ENCODE measurements at places on chromosomes 2 and 18.

DNA sequence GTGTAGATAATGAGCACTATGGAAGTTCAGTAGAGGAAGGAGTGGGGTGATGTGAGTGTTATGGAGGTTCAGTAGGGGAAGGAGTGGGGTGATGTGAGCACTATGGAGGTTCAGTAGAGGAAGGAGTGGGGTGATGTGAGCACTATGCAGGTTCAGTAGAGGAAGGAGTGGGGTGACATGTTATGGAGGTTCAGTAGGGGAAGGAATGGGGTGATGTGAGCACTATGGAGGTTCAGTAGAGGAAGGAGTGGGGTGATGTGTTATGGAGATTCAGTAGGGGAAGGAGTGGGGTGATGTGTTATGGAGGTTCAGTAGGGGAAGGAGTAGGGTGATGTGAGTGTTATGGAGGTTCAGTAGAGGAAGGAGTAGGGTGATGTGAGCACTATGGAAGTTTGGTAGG, 116.3 kb upstream of the SMAD7 start:
- DNase-seq, result no peak

GRCh38 chr2:162196638-162197037, 44.6 kb upstream of the GCG start:
- no peak for DNase-seq

DNA sequence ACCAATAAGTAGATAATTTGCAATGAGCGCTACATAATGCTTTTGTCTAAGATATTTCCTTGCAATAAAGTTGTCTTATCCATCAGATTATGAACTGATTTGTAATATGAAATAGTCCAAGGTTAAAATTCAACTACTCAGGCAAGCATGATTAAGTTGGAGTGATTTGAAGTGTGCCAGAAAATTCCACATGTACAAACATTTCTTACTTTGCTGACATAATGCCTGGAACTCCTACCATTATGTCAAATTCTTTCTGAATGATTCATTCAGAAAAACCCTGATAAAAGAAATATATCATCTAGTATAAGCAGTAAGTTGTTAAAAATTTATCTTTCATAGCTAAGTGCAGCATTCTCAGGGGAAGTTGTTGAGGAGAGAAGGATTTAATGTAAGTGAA, 87.3 kb downstream of the CBLN2 start:
- no peak for DNase-seq

GRCh38 chr2:990970-991369, 40.3 kb downstream of the SNTG2 start:
- DNase-seq, result no peak

- no peak for DNase-seq
Measured at GRCh38 chr2:235678712-235679111, 184.9 kb downstream of the AGAP1 start.

DNA sequence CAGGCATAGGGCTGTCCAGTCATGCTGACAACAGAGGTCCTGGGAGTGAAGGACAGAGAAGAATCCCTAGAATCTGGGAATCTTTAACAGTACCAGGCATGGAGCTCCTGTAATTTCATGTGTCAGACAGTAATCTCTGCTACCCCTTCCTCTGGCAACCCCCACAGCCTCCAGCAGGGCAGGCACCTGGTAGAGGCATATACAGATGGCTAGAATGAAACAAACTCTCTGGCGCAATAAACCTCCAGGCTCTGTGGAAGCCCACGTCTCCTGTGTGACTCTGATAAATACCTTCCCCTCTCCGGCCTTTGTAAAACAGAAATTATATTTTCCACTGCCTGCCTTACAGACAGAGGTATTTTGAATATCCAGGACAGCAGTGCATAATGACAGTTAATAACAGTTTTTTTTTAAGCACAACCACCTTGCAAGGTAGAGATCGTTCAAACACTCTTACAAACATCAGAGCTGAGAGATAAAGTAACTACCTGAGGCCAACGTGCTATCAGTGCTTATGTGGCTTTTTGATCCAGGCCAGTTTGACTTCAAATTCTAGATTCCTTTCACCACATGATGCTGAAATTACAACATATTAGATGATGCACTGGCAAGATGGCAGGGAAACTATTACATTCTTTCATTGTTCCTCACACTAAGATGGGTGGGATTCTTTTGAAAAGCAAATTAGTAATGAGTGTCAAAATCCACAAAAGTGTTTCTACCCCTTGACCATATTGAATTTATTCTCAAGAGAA, 47.7 kb upstream of the TMEM247 start:
- no peak for DNase-seq

GRCh38 chr2:138779781-138780445, at the start of gene NXPH2:
Gene NXPH2 (minus strand): TSS chr2:138780390. CDS start chr2:138780241, 149 bp downstream.
- DNase-seq, result no peak

DNA sequence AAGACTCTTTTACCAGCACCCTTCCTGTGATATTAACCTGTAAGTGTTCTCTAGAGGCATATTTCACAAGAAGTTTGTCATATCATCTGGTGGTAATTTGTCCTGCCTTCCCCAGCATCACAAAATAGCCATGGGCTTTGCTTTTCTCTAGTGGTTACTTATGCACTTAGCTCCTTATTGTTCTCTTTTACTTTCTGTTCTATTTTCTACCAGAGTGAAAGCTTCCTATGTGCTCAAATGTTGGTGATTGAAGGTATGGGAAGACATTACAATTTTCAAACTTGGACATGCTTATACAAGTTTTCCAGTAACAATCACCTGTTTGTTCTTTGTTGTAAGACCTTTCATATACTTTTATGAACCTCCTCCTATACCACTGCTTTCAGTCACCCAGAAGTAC, 87.0 kb upstream of the KCNH7 start:
- no peak for DNase-seq

- no peak for DNase-seq
Measured at GRCh38 chr2:127226520-127227263, 6.6 kb upstream of the CYP27C1 start.

- DNase-seq, result peak; percentile 82
Measured at GRCh38 chr2:160666154-160667060, 172.8 kb upstream of the RBMS1 start.

DNA sequence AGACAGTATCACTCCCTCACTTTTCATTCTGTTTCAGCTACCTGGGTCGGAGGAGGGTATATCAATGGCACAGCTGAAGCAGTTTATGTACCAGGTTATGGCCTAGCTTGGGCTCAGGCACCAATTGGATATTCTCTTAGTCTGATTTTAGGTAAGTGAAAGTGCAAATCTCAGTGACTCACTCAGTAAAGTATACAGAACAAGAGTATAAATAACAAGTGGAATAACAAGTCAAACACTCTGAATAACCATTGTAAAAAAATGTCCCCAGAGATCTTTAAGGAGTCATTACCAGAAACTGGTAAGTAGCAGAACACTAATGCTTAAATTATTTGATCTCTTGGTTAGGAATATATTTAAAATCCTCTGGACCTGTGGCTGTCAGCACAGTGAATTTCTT, 5.7 kb downstream of the SLC5A7 start:
- DNase-seq, result no peak

DNA sequence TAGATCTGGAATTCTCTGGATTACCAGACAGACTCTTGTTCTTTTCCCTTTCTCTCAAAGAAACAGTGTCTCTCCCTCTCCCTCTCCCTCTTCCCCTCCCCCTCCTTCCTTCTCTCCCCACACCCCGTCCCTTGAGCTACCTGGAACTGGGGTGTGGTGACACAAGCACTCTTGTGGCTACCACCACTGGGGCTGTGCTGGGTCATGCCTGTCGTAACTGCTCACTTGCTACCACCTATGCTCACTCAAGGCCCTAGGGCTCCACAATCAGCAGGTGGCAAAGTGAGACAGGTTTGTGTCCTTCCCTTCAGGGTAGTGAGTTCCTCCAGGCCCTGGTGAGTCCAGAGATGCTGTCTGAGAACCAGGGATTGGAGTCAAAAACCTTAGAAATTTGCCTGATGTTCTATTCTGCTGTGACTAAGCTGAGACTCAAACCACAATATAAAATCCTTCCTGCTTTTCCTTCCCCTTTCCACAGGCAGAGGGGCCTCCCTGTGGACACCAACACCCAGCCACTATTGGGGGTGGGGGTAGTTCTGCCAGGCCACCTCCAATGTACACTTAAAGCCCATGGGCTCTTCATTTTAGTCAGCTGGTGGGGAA, 70.8 kb downstream of the OXER1 start:
- no peak for DNase-seq

GRCh38 chr2:1594123-1594372, 150.3 kb downstream of the PXDN start:
- no peak for DNase-seq

- DNase-seq, result no peak
Measured at GRCh38 chr2:148914463-148914862, 39.4 kb downstream of the KIF5C start.

DNA sequence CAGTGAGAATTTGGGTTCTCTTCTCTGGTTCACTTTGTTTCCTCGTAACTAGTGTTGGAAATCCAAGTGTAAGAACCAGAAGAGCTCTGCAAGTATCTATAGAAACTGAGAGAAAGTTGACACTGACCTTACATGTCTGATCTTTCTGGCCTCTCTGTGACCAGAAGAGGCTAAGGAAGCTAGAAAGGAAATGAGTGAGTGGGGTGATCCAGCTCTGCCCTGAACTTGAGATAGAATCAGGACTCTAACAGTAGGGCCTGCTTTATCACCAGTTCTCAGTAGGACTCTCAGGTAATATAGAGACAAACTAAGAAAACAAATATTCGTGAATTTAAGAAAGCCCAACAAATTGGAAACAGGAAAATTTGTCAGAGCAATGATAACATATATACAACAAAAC, 441.2 kb upstream of the ZNF804A start:
- DNase-seq, result no peak

DNA sequence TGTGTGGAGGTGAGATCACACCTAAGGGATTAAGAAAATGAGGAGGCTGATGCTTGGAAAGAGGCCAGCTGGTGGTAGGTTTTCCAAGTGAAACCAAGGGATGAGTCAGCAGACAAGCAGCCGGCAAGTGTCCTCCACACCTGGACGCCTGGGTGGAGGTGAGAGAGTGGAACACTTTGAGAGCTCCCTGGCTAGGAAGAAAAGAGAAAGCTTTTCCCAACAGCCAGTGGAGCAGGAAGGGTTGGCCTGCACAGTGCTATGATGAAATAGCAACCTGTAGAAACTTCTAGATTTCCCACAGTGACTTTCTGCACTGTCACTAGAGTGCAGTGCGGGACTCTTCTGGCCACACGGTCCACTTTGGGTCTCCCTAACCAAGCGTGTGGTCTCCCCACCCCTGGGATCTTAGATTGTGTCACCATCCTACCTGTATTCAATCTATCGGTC, 19.6 kb upstream of the IL37 start:
- no peak for DNase-seq

DNA sequence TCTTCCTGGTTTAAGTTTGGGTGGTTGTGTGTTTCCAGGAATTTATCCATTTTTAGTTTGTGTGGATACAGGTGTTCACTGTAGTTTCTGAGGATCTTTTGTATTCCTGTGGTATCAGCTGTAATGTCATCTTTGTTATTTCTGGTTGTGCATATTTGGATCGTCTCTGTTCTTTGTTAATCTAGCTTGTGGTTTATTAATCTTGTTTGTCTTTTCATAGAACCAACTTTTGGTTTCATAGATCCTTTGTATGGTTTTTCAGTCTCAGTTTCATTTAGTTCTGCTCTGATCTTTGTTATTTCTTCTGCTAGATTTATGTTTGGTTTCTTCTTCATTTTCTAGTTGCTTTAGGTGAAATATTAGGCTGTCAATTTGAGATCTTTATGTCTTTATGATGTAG, 202.4 kb upstream of the ZSWIM2 start:
- no peak for DNase-seq

DNA sequence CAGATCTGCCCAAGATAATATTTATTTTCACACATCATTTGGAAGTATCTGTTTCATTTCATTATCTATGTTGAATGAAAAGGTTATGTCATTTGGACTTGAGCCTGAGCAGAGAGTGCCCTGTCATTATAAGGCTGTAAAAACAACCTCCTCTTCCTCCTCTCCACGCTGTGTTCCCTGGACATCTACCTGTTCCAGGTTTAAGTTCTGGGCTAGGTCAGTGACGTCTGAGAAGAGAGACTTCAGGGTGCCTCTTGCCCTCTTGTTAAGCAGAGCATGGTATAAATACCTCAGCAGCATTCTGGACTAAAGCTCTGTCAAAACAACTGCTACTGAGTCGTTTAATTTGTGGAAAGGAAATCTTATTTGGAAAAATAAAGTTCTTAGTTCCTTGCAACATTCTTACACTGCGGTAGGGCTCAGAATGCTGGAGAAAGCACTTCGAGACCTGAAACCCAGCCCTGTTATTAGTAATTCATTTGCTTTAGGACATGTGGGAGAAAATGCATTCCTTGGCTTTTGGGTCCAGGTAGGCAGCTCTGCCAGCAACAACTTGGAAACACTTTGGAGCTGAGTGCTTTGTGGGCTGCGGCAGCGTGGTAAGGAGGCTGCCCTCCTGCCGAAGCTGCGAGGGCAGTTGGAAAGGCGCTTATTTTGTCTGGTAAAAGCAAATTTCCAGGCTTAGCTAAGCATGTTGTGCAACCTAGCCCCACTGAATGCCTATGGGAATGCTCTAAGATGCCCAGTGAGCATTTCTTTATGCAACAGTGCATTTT, 91.8 kb upstream of the NEDD4L start:
- DNase-seq, result no peak

Data from right renal cortex interstitium (tissue), 3 donors.